Central memory CD8-positive, alpha-beta T cell (primary cell): ENCODE measurements at places on chromosomes 3 and 15.

DNA sequence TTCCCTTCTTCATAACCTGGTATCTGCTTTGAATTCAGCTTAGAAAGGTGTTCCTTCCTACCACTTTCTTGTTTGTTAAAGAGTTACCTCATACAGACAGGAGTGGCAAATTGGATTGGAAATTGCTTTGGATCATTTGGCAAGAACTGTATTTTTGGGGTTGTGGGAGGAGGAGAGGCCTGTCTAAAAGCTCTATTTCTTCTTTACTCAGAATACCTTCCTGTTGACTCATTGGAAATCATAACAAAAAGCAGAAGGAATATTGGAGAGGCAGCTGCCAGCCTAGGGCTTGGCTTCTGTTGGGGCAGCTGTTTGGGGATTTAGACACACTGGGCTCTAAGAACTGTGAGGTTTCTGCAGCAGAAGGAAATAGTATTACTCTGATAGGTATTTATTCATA lies 14.2 kb downstream of the IQGAP1 start:
- DNase-seq = no peak
- no peaks in the 10 kb centered on the region for H3K27me3 ChIP-seq
- peaks cover 20% of the 10 kb centered on the region for H3K36me3 ChIP-seq
- H3K27ac ChIP-seq = peak overlapping the region; percentile 97

DNA sequence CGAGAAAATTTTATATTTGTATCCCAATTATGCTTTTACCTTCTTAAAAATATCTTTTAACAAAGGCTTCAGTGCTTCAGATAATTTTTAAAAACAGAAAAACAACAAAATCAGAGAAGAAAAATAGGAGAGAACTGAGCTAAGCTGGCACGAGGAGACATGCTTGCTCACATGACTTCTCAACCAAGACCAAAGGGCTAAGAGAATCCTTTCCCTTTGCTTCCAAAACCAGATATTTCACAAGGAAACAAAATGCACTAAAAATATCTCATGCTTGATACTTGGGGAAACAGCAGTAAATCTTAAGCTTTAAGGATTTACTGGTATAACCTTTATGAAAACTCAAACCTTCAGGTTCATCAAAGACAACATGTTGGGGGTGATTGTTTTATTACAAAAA lies 58.4 kb downstream of the CAPN7 start:
- peaks cover 47% of the 10 kb centered on the region for H3K4me1 ChIP-seq
- peaks cover 31% of the 10 kb centered on the region for H3K36me3 ChIP-seq
- H3K4me3 ChIP-seq = no peak overlapping the region
- H3K27me3 ChIP-seq = no peaks in the 10 kb centered on the region
- no peak for DNase-seq
- peak overlapping the region; percentile 51 for H3K27ac ChIP-seq

- no peak overlapping the region for H3K4me3 ChIP-seq
- no peaks in the 10 kb centered on the region for H3K27me3 ChIP-seq
- H3K27ac ChIP-seq = no peak overlapping the region
- no peaks in the 10 kb centered on the region for H3K36me3 ChIP-seq
- no peaks in the 10 kb centered on the region for H3K4me1 ChIP-seq
- no peak for DNase-seq
Measured at GRCh38 chr3:196162679-196163078, 48.5 kb downstream of the ZDHHC19 start.

- no peak for DNase-seq
- peaks cover 6% of the 10 kb centered on the region for H3K4me1 ChIP-seq
- no peaks in the 10 kb centered on the region for H3K27me3 ChIP-seq
- H3K36me3 ChIP-seq = peaks cover 55% of the 10 kb centered on the region
- no peak overlapping the region for H3K4me3 ChIP-seq
Measured at GRCh38 chr3:114071786-114072185, 15.2 kb downstream of the QTRT2 start.

DNA sequence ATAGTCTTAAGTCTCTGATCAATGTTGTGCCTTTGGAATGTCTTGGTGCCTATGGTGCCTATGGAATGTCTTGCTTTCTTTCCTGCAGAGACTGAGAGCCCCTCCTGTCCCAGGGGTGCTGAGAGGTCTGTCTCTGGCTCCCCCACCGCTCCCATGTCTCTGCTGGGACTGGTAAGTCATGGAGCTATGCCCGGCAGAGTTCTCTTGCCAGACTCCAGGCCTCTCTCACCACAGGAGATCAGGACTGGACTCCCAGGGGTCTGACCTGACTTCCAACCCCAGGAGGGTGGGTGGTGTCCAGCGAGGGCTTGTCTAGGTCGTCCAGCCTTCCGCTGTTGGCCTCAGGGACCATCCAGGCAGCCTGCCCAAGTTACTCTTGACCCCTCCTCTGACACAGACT lies 14.0 kb upstream of the CYP11A1 start:
- H3K27me3 ChIP-seq = no peaks in the 10 kb centered on the region
- no peak for DNase-seq
- no peak overlapping the region for H3K4me3 ChIP-seq
- peaks cover 43% of the 10 kb centered on the region for H3K4me1 ChIP-seq
- H3K27ac ChIP-seq = no peak overlapping the region
- peaks cover 2% of the 10 kb centered on the region for H3K36me3 ChIP-seq
